ENCODE measurements at places on chromosomes 3 and 15.

GRCh38 chr15:52158084-52158765 lies 33.0 kb downstream of the GNB5 start:
- no peak for DNase-seq

GRCh38 chr15:47439146-47440111 lies 277.9 kb upstream of the SEMA6D start:
- DNase-seq, result no peak

GRCh38 chr3:32454111-32454510 lies 48.5 kb downstream of the CMTM6 start:
- DNase-seq, result no peak

GRCh38 chr15:99614749-99615288 lies 49.0 kb downstream of the MEF2A start:
- no peak for DNase-seq

DNA sequence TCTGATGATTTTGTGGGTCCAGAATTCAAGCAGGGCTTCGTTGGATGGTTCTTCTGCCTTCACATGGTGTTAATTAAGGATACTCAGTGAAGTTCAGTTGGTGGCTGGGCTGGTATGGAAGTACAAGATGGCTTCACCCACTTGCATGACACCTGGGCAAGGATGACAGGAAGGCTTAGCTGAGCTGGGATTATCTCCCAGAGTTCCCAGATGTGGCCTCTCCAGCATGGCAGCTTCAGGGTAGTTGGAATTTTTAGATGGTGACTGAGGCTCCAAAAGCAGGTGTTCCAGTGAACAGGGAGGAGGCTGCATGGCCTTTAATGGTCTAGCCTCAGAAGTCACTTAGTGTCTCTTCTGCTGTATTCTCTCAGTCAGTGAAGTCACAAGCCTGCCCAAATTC lies 135.5 kb downstream of the THRB start:
- no peak for DNase-seq

DNA sequence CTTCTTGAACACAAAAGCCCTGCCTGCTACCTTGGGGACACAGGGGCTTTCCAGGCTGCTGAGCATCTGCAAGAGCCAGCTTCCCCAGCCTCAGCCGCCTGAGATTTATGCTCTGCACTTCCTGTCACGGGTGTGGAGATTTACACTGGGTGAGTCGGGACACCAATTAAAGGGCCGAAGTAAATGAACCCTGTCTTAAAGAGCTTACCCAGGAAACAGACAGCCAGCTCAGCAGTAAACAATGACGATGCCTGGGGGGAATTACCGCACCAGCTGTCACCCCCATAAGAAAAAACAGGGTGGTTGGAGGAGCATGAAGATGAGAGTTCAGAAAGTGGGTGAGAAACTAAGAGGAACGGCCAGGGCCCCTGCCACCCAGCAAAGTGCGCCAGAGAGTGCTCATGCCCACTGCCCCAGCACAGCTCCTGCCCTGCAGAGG lies 37.5 kb upstream of the IQSEC1 start:
- no peak for DNase-seq

DNA sequence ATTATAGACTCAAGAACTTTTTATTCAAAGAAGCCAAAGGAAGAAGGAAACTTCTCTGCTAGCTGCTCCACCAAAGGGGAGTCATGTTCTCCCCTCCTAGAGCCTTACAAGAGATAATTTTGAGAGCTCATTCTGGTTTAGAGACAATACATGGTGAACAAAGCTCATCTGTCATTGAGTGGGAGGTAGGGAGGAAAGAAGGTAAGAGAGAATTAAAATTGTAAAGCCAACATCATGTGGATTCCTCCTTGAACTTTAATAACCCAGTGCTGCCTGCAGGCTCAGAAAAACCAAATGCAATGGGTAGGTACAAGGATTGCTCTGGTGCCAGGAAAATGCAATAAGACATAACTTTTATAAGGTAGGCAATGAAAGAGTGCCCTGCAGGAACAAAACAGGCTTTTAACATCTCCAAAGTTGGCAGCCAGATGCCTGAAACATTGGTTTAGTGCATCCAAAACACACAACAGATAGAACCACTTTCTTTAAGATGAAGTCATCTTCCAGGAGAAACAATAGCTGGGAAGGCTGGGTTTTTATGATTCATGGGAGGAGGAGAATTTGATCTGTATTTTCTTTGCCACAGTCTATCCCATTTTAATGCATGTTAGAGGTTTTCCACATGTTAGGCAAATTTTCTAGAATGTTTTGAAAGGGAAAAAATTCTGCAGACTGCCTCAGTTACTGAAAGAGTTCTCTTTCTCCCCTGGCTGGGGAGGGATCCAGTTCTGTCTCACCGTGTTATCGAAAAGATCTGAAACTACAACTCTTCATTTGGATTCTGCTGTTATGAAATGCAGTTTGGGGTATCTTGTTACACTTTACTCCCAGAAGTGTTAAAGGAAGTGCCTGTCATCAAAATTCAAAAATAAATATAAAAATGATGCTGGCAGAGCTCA lies 11.3 kb upstream of the ARHGEF3 start:
- no peak for DNase-seq

GRCh38 chr3:24622138-24622537 lies 127.5 kb upstream of the THRB start:
- no peak for DNase-seq

GRCh38 chr15:71508081-71508682 lies 302.2 kb upstream of the NR2E3 start:
- no peak for DNase-seq

DNA sequence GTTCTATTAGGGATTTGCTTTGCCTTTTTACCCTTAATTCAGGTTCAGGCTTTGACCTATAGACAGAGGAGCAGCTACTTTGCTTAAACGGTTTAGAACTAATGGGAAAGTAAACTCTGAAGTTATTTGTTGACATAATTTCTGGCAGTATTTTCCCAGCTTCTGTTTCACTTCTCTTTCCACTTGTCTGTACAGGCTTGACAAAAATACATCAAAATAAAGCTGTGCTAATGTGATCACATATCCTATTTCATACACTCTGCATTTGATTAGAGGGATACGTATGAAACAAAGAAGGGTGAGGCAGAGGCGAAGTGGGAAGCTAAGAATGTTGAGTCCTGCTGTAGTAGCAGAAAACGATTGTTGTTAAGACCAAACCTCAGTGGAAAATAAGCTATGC lies 389.1 kb upstream of the RARB start:
- no peak for DNase-seq

DNA sequence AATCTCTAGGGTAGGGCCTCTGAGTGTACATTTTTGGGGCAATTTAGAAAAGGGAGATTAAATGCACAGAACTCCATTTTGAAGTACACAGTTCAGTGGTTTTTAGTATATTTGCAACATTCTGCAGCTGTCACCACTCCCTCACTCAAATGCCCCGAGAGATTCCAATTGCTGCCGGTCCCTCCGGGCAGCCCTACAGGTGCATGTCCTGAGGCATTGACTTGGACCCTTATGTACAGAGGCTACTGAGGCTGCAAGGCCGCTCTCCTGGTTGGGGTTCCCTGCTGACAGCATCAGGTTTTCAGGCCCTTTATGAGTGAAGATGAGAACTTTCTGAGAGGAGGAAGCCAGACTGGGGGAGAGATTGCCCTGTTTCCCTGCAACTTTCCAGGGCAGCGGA lies 39.6 kb downstream of the SMAD6 start:
- DNase-seq, result no peak

DNA sequence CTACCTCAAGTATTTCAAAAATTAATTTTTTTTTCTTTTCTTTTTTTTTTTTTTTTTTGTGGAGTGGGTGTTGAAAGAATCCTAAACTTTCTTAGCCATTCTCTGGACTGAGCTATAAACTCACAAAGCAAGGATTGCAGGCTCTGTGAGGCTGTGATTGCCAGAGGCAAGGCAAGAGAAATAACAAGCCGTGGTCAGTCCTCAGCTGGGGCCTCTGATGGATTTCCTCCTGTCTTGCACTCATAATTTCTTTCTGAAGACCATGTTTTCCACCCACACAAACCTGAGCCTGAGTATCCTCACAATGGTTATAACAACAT lies 1.3 kb downstream of the CX3CR1 start:
- no peak for DNase-seq

DNA sequence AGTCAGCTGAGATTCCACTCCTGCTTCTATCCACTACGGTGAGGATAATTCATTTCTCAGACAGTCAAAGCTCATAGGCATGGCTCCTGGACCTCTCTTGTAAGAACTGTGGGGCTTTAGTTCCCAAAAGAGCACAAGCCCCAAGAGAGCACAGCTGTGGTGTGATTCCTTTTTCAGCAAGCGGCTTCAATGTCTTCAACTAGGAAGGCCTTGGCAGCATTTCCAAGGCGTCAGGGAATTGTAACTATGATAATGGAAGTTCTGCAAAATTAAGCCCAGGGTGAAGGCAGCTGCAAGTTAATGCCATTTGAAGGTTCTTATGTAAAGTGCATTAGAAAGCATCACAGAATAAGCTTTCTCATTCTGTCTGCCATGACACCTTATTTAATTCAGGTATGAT lies 657.1 kb downstream of the GRM7 start:
- no peak for DNase-seq

DNA sequence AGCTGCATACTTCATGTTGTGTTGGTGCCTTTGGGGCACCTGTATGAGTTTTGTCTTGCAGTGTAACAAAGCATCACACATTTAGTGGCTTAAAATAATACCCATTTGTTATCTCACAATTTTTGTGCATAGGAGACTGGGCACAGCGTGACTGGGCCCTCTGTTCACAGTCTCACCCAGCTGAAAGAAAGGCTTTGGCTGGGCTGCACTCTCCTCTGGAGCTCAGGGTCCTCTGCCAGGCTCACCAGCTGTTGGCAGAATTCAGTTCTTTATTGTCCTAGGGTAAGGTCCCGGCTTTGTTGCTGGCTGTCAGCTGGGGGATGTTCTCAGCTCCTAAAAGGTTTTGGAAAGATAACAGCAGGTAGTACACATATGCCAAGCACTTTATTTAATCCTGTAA lies 263.3 kb downstream of the CLSTN2 start:
- no peak for DNase-seq

- peak; percentile 18 for DNase-seq
Observed at GRCh38 chr3:187295316-187296034, 3.9 kb upstream of the MASP1 start.

GRCh38 chr15:99485992-99486370 lies 79.8 kb upstream of the MEF2A start:
- no peak for DNase-seq

DNA sequence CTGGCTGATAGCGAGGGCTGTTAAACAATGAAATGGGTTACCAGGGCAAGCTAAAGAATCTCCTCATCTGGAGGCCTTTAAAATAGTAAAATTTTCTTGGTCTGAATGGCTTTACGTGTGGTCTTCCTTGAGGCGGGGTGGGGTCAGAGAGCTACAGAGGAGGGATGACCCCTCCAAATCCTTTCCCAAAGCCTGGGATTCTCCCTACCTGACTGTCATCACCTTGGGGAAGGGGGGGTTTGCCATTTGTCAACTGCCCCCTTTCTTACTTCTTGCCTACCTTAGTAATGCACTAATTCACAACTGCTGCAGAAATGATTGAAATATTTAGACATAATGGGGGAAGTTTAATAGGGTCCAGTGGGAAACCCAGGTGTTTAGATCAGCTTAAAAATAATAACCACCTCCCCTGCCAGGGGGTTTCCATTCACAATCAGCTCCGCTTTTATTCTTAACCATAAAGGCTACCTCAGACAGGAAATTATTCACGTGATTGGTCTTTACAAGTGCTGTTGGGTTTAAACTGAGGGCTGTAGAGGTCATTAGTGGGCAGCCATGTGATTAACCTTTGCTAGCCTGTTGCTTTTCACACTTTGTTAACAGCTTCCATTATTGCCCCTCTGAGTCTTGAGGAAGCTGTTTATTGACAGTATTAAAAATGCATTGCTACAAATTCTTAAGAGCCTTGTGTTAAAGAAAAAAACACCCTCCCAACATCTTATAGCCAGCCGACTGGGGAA lies 276.5 kb upstream of the ATP11B start:
- DNase-seq, result no peak

- DNase-seq, result no peak
Observed at GRCh38 chr3:23175341-23176083, 27.6 kb upstream of the UBE2E2 start.

- DNase-seq, result peak; percentile 59
Observed at GRCh38 chr3:51408021-51408420, 16.9 kb downstream of the RBM15B start.

- no peak for DNase-seq
Observed at GRCh38 chr15:63264688-63265293, 12.6 kb upstream of the APH1B start.

GRCh38 chr3:137762674-137763593 lies 1.2 kb upstream of the SOX14 start:
- no peak for DNase-seq

DNA sequence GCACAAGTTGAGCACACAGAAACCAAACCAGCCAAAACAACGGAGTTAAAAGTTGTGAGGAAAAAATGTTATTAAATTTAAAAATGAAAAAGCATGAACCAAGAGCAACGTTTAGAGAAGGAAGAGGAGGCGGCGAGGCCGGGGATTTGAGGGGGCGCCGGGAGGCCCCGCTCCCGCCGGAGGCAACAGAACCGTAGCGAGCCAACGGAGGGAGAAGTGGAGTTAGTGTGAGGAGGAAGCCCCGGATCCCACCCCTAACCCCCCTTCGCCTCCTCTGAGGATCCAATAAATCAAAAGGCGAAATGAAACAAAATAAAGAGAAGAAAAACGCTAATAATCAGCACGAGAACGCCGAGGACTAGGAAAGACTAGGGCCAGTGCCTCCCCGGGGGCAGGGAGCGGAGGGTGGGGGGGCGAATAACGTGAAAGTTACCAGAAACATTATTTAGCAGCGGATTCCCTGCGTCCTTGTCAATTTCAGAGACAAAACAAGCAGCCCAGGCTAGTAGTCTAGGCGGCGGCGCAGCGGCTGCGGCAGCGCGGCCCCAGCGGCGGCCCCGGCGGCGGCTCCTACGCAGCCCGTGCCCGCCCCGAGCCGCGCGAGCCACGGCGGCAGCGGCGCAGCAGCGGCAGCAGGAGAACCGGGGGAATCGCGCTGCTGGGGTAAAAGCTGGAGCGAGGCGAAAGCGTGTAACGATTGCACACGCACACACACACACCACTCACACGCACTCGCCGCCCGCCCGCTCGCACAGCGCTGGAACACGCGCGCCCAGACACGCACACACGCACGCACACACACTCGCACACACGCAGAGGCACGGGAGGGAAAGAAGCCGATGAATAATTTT lies 1.7 kb downstream of the MEIS2 start:
- DNase-seq, result no peak

DNA sequence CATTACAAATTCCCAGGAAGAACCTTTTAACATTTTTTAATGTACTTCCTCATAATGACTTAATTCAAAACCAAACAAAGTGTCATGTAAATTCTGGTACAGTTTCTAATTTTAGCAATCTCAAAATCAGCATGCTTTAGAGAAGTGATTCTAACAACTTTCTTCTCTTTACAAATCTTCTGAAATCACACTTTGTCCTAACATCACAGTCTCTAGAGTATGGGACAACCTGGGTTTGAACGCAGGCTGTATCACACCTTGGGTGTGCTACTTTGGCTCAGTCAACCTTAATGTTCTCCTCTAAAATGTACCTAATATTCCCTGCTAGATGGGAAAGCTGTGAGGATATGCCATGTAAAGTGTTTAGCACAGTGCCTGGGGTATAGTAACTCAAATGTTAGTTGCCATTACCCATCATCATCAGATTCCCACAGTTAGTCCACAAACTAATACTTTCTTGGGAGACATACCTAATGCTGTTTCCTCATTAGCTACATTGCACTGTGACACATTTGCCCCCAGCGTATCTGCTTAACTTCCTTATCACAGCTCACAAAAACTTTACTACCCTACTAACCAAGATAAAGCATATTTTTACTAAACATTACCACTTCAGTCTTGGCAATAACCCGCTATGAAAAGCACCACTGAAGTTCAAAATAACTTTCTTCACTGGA lies 3.1 kb downstream of the TSPAN3 start:
- DNase-seq, result no peak

GRCh38 chr3:148707601-148708380 lies 10.1 kb downstream of the AGTR1 start:
- no peak for DNase-seq

GRCh38 chr3:53193466-53194209 lies 32.6 kb downstream of the PRKCD start:
- no peak for DNase-seq

All from HAP-1 (cell line).